ENCODE measurements at places on chromosomes 6 and 20. TPM values are rescaled to one million over a fixed set of nuclear protein-coding genes. Genes with fewer than 3 reads are reported as not detected.

Gene PRPH2
- total RNA-seq = not detected

Gene FUT9
- not detected for total RNA-seq

Gene DEFB132
- not detected for total RNA-seq

Gene PTPRK
- 14.9 TPM for total RNA-seq

Gene ADGRF1
- 0.05 TPM for total RNA-seq

Gene TRIM15
- not detected for total RNA-seq

Gene LPA
- total RNA-seq = 0.09 TPM

Gene ERVFRD-1
- not detected for total RNA-seq

Gene PDYN
- not detected for total RNA-seq

Gene SLC26A8
- total RNA-seq = 0.10 TPM

Gene RBPJL
- total RNA-seq = not detected

All from A549 treated with Hydrocortisone at 1 μM for 4 hours (cell line).